ENCODE measurements at places on chromosomes 7 and 10. TPM values are rescaled to one million over a fixed set of nuclear protein-coding genes. Genes with fewer than 3 reads are reported as not detected.
A peak's percentile ranks its signal among the peaks of the same experiment; 100 is the strongest.

GNAT3 gene
- not detected for polyA plus RNA-seq

DNA sequence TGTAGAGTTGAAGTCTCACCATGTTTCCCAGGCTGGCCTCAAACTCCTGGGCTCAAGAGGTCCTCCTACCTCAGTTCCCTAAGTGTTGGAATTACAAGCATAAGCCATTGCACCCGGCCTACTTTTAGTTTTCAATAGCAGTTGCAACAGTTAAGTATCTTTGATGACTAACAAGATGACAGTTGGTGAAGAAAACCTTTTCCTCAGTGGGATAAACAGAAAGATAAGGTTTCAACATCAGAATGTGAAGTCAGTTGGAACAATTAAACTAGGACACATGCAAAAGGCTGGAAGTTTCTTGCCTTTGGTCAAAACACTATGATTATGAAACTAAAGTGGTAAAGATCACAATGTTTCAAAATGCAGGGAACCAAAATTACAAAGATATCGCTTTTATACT lies 169.2 kb downstream of the ZNF438 start:
- DNase-seq = no peak

COL28A1 gene
- polyA plus RNA-seq = 10.9 TPM

DNA sequence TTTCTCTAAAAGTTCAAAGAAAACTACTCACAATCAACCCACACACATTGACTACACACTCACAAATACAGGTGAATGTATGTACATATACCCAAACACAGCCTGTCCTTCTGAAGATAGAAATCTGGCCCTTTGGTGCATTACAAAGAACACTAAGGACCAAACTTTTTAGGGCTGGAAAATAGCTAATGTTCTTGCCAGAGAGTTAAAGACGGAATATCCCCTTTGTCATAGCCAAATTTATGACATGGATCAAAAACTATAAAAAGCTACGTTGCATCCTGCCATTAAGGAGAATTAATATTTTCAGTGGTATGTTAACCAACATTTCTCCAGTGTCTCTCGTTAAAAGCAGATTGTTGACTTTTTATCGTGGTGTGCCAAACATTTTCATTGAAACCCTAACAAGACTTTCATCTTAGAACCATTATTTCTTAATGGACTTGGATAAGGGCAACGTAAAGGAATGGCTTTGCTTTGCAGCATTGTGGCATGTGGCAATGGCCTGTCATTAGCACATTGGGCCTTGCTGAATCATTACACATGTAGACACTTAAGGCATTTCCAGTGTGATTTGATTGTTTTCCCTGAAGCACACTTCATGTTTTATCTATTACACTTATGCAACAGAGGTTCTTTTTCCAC lies 150.9 kb upstream of the MEOX2 start:
- DNase-seq = no peak

CLCN1 gene
- polyA plus RNA-seq = 0.12 TPM

SNX8 gene
- polyA plus RNA-seq = 34.7 TPM

- peak; percentile 75 for DNase-seq
Measured at GRCh38 chr7:148983200-148984146, 44.8 kb downstream of the PDIA4 start.

NYAP1 gene
- polyA plus RNA-seq = 1.6 TPM

DNA sequence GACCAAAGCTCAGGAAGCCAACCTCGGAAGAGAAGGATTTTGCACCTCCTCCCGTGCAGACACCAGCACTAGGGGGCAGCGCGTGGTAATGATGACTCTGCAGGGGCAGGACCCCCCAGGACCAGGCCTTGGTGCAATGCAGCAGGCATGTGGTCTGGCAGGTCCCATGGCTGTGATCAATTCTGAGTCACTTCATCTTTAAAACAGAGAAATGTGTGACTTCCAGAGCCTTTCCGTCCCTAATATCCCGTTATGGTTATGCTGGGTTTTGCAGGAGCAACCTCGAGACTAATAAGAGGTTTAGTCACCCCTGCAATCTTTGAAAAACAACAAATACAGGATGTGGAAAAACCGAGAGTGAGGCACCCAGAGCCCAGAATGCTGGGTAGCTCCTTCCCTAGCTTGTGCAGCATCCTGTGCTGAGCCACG lies 30.2 kb upstream of the GJD4 start:
- no peak for DNase-seq

ADCY1 gene
- polyA plus RNA-seq = 3.3 TPM

- no peak for DNase-seq
Measured at GRCh38 chr10:86872757-86873156, 84.7 kb downstream of the MMRN2 start.

DNA sequence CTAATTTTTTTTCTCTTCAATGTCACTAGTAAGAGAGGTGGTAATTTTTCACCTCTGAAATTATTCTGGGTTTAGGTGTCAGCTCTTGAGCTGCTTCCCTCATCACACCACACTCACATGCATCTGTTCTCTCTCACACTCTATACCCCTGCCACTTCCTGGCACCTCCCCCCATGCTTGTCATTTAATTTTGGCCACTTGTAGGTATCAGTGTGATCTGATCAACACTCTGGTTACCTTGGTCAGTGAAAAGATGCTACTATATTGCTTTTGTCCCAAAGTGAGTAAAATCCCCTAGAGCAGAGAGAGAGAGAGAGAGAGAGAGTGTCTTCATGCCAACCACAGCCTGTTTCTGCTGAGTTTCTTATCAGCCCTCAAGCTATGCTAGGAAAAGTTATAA lies 42.5 kb downstream of the STK17A start:
- no peak for DNase-seq

HGF gene
- polyA plus RNA-seq = 2.8 TPM

DNA sequence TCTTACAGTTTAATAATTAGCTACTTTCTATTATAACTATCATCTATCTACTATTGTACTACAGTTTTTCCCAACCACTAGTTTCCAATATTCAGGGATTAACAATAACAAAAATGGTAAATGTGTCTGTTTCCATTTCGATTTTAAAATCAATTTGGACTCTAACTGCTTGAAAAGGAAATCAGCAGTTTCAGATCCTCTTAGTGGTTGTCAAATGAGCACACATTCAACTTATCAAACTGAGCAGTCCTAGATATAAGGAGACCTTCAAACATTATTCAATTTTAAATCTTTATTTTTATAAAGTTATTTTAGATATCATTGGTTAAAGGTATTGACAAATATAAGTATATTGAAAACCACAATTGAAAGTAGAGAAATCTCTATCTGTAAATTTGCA lies 46.8 kb upstream of the CD36 start:
- no peak for DNase-seq

DNA sequence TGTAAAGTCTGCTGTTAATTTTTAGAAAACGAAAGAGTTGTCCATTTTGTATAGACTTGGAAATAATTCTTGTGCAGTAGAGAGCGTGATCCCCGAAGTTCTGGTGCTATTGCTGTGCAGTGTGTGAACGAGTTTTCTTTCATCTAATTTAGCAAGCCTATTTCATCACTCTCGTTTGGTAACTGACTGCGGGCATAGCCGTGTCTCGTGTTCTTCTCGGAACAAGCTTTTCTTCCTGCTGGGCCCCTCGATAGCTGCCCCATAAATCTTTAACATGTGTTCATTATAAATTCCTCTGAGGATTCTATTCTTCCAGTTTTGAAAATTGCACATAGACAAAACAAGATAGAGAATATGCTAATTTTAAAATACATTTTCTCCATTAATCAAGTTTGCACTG lies 622.0 kb upstream of the PFKP start:
- DNase-seq = no peak

DNA sequence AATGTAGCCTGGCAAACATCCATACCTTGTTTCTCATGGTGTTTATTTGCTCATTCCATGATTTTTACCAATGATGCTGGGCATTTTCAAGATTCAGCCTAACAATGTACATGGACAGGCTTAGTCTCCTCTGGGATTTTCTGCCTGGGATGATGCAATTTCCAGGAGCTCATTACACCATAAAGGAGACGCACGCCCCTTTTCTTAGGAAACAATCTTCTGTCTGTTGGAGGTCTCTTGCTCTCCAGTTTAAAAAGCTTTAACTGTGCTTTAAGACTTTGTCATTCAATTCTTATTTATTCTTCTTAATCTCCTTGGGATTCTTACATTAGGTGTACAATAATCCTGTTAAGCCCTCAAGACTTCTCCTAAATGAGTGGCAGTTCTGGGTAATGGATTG lies 150.3 kb upstream of the NRP1 start:
- no peak for DNase-seq

DNA sequence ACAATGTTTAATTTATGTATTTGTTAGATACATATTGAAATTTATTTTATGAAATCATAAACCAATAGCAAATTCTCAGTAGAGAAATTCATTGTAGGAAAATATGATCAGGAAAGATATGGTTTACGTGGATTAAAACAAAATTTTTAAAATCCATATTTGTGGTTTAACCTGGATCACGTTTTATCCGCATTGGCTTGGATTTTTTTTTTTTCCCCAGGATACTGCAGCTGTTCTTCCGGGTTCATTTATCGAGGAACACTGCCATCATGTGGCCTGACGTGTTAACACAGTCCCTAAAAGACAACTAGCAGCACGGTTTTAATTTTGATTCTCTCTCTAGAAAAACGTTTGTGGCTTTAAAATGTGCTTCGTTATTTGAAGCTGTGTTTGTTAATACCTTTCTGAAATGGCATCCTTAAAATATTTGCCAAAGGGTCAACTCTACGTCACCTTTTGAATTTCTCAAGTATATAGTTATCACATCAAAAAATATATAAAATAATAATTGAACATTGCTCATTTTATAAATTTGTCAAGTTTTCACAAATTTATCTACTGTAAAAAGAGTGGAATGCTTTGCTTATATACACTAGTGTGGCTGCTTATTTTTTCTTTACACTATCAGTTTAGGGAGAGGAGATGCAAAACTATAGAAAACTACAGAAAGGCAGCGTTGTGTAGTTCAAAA lies 8.7 kb upstream of the ASB4 start:
- no peak for DNase-seq

- DNase-seq = no peak
Measured at GRCh38 chr10:125123476-125124114, 36.8 kb downstream of the CTBP2 start.

GRCh38 chr10:104113376-104113956 lies 8.5 kb upstream of the SFR1 start:
- no peak for DNase-seq

DNA sequence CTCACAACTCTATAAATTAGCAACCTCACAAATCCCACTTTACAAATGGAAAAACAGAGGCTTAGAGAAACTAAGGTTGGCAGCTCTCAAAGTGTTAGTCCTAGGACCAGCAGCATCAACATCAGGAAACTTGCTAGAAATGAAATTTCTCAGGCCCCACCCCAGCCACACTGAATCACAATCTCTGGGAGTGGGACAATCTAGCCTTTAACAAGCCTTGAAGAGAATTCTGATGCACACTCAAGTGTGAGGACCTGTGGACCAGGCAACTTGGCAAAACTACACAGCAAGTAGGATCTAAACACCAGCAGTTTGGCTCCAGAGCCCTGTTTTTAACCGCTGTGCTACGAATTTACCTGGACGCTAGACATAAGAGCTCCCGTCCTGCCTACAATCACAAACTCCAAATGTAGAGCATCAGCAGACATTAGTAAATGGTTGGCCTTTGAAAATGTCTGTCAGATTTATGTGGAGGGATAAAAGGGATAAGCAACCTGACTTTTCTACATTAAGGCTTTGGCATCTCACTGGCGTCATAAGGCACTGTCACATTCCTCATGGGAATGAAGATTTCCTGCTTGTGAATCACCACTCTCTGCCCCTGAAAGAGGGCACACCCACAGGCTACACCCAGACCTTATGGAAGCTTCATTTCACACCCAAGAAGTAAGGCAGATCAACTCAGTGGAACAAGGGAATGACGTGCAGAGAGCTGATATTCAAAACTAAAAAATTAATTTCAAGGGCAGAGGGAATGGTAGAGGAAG lies 34.5 kb downstream of the PPP1R3C start:
- no peak for DNase-seq

- DNase-seq = no peak
Measured at GRCh38 chr10:99850767-99851340, 68.4 kb downstream of the ABCC2 start.

DNA sequence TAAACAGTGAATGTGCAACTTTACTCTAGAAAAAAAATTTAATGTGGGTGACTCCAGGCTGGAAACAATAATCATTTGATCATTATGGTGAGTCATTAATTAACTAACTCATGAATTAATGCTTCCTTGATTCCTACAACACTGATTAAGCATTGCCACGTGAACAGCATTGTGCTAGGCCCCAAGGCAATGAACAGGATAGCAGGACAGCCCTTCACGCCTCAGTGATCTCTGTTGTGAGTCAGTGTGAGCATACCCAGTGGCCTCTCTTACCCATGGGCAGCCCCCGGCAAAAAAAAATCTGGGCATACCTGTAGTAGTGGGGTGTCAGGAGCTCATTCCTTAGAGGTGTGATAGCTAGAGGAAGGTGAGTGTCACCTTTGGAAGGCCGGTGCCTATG lies 76.0 kb downstream of the DENND2A start:
- no peak for DNase-seq

DNA sequence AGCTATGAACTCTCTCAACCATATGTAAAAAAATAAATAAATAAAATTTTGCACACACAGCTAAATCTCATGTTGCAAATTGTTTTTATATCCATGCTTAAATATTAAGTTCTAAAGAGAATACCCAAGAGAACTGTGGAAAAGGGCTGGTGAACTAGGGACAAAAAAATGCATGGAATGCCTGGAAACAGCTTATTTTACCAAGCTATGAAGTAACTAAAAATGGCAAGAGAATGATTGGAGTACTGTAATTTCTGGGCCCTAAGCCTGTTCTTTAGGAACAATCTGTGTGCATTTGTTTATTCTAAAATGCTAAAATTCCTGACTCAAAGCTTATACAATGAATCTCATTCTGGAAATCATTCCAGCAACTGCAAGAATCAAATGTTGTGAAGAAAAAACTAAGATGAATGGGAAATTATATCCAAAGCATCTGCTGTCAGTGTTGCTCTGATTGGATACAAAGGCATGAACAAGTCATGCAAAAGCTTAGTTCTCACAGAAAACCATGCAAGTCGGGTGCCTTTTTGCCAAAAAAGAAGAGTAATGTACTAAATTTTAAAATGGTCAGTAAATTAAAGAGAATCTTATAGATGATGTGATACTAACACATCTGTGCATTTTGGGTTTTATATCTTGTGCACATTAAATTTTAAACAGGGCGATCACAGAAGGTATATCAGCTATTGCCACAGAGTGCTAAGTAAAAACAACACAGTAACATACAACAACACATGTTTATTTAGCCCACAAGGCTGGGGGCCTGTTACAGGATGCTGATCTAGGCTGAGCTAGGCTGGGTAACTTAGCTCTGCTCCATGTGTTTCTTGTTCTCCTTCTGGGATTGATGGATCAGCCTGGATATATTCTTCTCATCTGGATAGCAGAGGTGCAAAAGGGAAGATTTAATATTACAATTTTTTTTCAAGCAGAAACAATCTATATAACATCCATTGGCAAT lies 453.5 kb upstream of the SEMA3A start:
- DNase-seq = no peak

TAS2R41 gene
- polyA plus RNA-seq = not detected

- DNase-seq = no peak
Measured at GRCh38 chr7:82677493-82677892, 233.9 kb upstream of the CACNA2D1 start.

- no peak for DNase-seq
Measured at GRCh38 chr7:78420001-78420400, 621.4 kb downstream of the PHTF2 start.

CPA2 gene
- polyA plus RNA-seq = 0.34 TPM
